ENCODE measurements at places on chromosomes 3 and 15.
A peak's percentile ranks its signal among the peaks of the same experiment; 100 is the strongest.

DNA sequence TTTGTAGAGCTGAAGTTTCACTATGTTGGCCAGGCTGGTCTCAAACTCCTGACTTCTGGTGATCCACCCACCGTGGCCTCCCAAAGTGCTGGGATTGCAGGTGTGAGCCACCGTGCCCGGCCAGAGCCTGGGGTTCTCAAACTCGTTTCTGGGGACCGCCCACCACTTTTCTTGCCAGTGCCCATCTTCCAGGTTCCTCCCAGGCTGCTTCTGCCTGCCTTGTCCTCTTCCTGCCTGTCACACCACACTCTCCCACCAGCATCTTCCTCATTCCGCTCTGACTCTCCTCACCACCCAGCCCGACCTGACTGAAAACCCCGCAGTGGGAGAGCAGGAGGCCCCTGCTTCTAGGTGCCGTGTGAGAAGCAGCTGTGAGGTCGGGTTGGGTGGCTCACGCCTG, 3.1 kb upstream of the DYNLT2B start:
- no peak for DNase-seq

DNA sequence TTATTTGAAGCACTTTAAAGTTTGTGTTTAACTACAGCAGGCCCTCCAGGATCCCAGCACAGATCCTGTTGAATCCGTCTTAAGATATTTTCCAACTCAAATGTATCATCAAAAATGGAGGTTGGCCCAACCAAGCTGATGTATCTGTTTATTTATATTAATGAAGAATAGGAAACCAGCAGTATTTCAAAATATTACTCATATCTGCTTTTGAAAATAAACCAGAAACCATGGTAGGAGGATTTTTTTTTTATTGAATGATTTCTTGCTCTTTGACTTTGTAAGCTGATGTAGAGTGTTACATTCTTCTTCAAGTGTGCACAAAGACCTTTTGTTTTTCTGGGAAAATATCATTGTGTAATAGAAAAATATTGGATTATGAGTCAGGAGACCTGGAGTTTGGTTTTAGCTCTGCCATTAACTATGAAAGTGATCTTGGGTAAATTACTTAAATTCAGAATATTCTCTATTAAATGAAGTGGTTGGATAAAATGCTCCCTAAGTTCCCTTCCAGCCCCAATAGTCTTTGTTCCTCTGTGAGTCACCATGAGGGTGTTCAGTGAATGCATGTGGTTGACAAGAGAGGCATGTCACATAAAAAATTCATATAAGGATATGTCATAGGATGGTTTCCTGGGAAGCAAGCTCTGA, 221.3 kb upstream of the GAP43 start:
- peak; percentile 25 for DNase-seq

- DNase-seq = no peak
These were observed 68.7 kb upstream of the BLM start for GRCh38 chr15:90648137-90649070.

DNA sequence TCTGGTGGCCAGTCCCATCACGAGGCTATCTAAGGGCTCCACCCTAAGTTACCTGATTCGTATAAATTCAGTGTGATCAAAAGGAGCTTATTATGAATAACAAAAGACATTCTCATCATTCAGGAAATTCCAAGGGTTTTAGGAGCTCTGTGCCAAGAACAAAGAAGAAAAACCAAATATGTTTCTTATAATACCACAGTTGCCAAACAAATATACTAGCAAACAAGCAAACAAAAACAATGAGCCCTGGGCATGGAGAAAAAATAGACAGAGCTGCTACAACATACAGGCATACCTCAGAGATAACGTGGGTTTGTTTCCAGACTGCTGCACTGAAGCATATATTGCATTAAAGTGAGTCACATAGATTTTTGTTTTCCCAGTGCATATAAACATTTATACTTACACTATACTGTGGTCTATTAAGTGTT, 20.2 kb upstream of the CFAP161 start:
- no peak for DNase-seq

- DNase-seq = no peak
These were observed 23.1 kb upstream of the SKOR1 start for GRCh38 chr15:67801926-67802914.

GRCh38 chr15:47363653-47364052, 353.7 kb upstream of the SEMA6D start:
- no peak for DNase-seq

- no peak for DNase-seq
These were observed 68.0 kb downstream of the OXNAD1 start for GRCh38 chr3:16332904-16333426.

- no peak for DNase-seq
These were observed 172.6 kb downstream of the P3H2 start for GRCh38 chr3:189947948-189948723.

DNA sequence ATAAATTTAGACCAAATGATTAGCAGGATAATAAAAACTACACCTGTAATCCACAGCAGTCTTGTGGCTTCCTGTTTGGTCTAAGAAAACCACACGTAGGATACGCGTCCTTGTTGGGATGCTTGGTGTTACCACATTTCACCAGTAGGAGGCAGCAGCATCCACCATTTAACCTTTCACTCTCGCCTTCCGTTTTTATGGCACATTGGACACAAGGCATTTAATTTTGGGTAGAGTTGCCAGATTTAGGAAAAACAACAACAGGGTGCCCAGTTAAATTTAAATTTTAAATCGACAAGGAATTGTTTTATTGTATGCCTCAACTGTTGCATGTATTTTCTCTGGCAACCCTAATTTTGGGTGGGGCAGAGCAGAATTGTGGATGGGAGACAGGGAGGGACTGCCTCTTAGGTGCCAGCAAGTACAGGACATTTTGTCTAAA, 6.3 kb downstream of the LRRC31 start:
- peak; percentile 39 for DNase-seq

DNA sequence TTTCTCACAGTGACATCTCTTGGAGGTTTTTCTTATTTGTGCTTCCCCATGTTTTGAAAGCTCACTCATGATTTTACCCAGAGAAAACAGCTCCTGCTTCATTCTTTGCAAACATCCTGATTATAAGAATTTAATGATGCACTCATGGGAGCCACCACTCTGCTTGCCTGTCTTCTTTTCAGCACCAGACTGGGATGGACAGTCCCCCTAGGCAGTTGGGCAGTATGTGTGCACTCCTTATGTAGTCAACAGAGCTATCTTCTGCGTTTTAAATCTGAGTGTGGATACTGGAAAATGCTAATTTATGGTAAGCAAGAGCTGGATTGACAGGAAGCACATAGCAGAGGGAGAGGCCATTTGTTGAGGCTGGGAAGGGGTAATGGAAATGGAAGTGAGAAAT, 276.1 kb downstream of the AGBL1 start:
- DNase-seq = no peak

DNA sequence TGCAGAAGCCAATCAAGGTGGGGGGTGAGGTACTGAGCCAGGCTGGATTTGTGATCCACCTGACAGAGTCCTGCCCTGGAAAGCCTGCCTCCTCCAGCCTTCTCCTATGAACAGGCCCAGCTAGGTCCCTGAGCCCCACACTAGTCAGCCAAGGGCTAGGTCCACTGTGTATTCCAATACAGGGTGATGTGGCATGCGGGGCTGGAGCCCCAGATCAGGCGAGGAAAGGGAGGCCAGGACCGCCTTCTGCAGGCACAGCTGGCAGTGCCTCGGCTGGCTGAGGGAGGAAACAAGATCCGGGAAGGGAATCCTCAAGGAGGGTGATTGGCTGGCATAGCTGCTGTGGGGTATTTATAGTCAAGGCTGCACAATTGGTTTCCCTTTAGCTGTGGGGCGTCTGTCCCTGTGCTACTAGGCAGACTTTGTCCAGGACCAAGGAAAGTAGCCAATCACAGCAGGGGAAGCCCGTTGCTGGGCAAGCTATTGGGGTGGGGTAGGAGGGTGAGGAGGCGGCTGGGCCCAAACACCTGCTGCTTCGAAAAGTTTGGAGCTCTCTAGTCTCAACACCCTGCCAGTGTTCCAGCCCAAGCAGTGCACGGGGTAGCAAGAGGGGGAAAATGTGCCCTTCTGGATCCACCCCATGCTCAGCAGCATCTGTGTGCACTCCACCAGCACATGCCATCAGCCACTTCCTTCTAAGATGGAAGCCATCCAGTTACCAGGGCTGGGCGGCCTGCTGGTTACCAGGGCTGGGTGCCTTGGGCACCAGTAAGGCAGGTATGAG, 5.9 kb downstream of the KY start:
- no peak for DNase-seq

DNA sequence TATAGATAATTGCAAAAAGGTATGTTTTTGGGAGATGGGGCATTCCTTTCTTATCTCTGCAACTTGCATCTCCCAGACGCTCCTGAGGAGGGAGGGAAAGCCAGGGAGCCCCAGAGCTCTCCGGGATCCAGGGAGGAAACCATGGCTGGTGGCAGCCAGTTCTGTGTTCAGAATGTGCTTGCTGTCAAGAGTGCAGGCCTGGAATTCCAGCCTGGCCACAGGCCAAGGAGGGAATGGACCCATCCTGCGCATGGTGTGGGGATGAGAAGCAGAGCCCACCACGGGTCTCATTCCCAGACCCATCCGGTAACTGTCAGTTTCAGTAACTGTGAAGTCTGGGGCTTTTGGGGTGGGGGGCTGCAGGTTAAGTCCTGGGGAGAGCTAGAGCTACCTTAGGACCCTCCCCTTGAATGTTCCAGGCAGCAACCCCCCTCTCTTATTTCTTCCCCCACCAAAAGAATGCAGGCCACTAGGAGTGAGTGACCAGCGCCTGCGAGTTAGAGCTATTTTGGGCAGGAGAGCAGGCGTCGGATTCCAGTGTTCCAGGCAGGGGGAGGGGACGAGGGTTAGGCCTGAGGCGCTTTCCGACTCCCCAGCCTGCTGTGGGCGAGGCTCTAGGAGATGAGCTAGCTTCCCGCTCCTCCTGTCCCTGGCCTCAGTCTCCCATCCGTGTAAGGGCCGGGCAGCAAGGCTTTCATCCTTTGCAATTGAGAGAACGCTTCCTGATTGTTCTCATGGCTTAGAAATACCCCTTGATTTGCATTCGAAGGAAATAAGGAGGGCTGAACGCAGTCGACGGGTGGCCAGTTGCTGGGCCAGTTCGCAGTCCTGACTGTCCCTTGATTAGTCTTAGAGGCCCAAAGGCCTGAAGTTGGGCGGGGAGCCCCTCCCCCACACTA, 781 bp upstream of the DAG1 start:
- peak; percentile 64 for DNase-seq

GRCh38 chr15:96392380-96393208, 62.1 kb downstream of the NR2F2 start:
- no peak for DNase-seq

GRCh38 chr15:97585408-97585807, 375.1 kb upstream of the ARRDC4 start:
- no peak for DNase-seq

DNA sequence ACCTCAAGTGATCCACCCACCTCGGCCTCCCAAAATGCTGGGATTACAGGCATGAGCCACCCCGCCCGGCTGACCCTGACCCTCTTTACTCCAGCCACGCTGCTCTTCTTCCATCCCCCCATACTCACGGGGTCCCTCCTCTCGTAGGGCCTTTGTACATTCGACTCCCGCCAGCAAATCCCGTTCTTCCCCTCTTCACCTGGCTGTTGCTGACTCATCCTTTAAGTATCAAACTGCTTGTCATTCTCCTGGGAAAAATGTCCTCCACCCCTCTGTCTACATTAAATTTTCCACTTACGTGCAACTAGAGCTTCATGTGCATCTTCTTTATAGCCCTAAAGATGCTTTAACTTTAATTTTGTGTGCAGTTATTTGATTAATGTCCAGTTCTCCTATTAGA, 203.1 kb downstream of the OPA1 start:
- DNase-seq = no peak

DNA sequence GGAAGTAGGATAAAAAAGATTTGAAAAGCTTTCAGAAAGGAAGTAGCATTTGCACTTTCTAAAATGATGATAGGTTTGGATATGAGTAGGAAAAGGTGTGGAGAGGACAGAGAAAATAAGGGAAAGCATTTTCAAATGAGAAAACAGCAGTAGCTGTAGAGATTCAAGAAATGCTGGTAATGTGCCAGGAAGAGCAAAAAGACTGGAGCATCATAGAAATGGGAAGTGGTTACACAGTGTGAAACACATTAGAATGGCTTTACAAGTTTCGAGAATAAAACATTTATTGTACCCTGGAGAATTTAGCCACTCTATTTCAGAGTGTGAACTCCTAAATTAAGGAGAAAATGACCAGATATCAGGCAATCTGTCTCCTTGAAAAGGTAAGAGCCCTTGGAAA, 108.3 kb upstream of the CHL1 start:
- no peak for DNase-seq

DNA sequence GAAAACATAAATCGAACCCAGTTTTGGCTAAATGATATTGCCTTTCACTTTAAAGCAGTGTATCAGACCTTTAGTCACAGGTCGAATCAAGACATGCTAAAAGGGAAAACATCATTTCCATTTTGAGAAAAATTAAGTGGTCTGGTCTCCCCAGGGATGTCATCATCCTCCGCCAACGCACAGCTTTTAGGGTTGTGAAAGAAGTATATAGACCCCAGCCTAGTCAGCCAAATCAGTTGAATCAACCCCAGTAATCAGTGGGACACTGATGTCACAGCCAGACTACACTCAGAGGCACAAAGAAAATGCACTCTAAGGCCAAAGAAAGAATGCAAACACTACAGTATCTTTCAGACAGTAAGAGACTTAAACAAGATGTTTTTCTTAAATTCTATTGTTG, 187.4 kb downstream of the ZIC4 start:
- DNase-seq = no peak

GRCh38 chr3:122298239-122298638, 26.8 kb upstream of the CSTA start:
- DNase-seq = no peak

DNA sequence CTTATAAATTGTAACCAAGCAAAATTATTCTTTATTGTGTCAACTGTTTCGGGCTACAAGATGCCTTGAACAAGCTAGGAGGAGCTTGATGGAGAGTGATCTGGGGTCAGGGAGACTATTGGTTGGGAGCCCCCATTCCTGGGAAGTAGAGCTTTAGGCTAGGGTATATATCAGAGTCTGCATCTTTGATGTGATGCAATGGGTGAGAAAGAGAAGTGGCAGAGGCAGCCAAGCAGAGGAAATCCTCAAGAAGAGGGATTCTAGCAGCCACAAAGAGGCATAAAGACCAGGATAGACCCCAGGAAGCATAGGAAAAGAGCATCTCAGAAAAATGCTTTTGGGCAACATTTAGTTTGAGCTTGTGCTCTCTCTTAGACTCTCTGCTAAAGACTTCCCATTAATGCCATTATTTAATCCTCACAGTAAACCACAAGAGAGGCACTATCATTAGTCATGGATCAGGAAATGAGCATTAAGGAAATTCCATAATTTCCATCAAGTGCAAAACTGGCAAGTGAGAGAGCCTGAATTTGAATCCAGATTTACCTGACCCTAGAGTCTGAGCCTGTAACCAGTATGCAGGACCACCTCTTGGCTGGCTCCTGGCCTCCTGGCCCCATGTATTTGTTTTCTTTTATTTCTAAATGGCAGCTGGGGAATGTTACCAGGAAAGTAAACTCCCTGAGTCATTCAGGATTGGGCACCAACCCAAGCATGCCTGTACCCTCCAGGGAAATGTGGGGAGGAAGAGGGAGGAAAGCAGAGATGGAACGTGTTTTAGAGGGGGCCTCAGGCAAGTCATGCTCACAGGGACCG, 118.7 kb downstream of the RPL22L1 start:
- DNase-seq = peak; percentile 89

- DNase-seq = no peak
These were observed 4.7 kb upstream of the CALML4 start for GRCh38 chr15:68209735-68210408.
